ENCODE measurements at places on chromosomes 7 and 10. TPM values are rescaled to one million over a fixed set of nuclear protein-coding genes. Genes with fewer than 3 reads are reported as not detected.

GRCh38 chr7:27810186-27810585 is 70.2 kb downstream of the TAX1BP1 start:
- H3K27me3 ChIP-seq: no peaks in the 10 kb centered on the region
- H3K4me1 ChIP-seq: no peaks in the 10 kb centered on the region
- H3K4me3 ChIP-seq: no peak overlapping the region
- H3K27ac ChIP-seq: no peak overlapping the region
- DNase-seq: no peak

DNA sequence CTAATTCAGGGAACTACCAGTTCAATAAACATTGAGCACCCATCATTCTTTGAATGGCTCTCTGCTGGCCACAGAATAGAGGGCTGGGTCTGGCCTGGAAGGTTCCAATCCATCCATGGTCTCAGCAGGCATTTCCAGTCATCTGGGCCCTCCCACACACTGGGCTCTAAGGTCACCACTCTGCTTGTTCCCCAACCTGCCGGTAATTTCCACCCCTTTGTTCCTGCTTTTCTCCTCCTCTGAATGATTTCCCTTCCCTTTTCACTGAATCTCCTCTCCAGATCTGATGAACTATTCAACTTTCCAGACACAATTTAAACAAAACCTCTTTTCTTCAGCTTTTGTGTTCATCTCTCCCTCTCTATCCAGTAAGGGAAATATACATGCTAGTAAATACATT is 2.6 kb downstream of the BZW2 start:
- peaks cover 37% of the 10 kb centered on the region for H3K36me3 ChIP-seq
- peaks cover 60% of the 10 kb centered on the region for H3K4me1 ChIP-seq
- H3K4me3 ChIP-seq: peak overlapping the region; percentile 62
- H3K27me3 ChIP-seq: no peaks in the 10 kb centered on the region

The GPR22 gene
- total RNA-seq: not detected

DNA sequence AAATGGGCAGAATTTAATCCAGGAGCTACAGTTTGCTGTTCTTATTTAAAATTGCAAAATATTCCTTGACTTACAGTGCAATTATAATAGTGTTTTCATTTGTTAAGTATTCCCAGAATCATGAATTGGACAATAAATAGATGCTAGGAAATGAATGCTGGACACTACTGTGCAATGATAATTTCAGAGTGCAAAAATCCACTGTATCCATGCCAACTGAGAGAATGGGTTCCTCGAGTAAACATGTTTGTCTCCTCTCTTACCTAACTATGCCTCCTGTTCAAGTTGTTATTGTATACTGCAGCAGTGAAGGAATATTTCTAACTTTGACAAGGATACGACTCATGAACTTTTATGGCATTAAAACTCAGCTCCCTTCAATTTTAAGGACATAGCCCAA is 1396.3 kb downstream of the GATA3 start:
- no peaks in the 10 kb centered on the region for H3K4me1 ChIP-seq
- no peak for DNase-seq
- no peaks in the 10 kb centered on the region for H3K27me3 ChIP-seq
- no peaks in the 10 kb centered on the region for H3K36me3 ChIP-seq
- no peak overlapping the region for H3K4me3 ChIP-seq

DNA sequence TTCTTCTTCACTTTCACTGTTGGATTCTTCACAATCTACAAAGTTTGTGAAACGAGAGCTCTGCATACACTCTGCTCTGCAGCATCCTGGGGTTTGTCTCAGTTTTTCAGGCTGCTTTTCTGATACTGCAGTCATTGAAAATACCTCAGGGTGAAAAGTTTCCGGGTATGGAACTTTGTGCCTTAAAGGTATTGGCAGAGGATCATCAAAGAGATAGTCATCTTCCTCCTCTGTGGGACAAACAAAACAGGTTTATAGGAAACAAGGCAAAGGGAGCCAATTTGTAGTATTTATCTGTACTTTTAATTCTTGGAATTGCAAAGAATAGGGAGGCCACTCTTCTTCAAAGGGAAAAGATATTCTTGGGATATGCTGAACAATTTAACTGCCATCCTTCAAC is 30.4 kb downstream of the SUV39H2 start:
- peaks cover 81% of the 10 kb centered on the region for H3K36me3 ChIP-seq
- DNase-seq: no peak
- no peaks in the 10 kb centered on the region for H3K27me3 ChIP-seq
- H3K4me1 ChIP-seq: peaks cover 11% of the 10 kb centered on the region
- H3K4me3 ChIP-seq: no peak overlapping the region
